ENCODE measurements at places on chromosomes 1 and 21.

GRCh38 chr1:95888941-95889390 lies 655.0 kb downstream of the RWDD3 start:
- peak; percentile 8 for DNase-seq

DNA sequence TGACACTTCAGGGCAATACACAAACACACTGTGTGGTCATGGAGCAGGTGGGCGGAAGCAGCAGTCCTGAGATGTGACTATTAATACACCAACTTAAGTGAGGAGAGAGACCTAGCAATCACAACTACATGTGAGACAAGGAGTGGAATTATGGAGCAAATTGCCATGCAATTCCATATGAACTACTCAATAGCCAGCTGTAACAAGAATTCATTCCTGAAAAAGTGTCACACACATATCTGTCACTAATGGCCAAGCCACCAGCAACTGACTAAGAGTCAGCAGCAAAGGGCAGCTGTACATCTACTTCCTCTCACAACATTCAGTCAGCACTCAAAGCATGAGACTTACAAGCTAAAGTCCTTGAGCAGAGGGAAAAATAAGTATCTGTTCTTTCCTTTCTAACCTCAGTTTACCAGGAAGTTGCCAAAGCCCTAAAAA lies 46.2 kb downstream of the GPR3 start:
- DNase-seq = no peak

DNA sequence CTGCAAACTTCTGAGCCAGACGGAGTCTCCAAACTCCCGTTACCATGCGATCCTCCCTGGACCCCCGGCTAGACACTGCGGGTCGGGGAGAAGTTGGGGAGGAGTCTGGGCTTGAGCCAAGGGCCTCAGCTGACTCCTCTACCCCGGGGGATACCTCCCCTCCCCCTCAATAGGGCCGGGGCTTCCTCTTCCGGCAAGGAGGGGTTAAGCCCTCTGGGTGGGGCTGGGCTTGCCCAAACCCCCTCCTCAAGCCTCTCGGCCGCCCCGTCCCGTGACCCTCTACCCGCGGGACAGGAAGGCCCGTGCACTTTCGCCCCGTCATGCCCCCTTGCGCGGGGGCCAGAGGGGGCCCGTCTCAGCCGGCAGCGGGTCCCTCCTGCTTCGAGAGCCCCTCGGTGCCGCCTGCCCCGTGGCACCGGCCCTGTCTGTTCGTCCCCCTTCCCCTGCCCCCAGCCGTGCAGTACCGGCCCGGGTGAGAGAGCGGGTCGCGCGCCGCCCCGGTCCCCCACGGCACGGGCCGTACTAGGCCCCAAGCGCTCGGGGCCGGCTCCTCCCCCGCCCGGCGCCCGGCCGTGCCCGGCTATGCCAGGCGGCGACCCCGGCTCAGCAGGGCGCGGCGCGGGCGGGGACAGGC lies 652 bp downstream of the ARL8A start:
- peak; percentile 73 for DNase-seq

DNA sequence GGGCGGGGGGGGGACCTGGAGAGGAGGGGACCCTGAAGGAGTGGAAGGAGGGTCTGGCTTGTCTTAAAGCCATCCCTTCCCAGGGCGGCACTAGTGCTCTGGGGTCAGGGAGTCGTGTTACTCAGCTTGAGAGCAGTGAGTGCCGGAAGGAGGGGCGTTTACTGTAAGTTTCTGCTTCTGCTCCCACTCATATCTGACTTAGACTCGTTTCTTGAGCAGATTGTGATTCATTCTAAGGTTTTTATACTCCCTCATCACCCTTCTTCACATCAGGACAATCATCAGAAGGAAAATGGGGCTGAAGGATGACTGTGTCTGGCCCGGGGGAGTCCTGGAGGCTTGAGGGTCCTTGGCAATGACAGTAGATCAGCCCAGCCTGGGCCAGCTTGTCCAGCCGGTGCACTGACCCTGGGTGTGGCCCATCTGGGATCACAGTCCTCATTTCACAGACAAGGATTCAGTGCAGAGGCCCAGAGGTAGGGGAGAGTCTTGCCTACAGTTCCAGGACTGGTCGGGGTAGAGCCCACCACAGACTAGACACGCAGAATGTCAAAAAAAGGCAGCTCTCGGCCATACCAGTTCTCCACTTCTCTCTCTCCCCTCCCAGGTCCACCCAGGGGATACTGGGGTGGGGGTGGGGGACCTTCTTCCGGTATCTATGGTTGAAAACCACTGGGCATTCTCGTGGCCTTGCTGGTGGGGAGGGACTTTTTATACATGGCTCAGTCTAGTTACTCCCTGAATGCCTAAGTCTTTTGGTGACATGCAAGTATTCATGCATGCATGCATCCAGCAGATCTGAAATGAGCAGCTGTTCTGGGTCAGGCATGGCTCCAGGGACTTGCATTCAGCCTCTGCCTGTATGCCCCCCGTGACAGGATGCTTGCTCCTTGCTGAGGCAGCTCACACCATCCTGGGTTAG lies 5.1 kb downstream of the TNFRSF8 start:
- DNase-seq = peak; percentile 81

GRCh38 chr1:75265792-75266191 lies 131.6 kb downstream of the LHX8 start:
- peak; percentile 81 for DNase-seq

DNA sequence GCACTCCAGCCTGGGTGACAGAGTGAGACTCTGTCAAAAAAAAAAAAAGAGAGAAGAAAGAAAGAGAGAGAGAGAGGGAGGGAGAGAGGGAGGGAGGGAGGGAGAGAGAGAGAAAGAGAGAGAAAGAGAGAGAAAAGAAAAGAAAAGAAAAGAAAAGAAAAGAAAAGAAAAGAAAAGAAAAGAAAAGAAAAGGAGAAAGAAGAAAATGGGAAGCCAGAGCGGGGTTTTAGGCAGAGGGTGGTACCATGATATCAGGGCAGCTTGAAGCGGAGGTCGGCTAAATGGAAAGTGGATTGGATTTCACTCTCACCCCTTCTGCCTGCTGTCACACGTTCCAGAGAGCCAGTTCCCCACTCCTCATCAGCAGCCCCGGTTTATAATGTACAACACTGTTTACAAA lies 1.9 kb downstream of the TMCO4 start:
- no peak for DNase-seq

DNA sequence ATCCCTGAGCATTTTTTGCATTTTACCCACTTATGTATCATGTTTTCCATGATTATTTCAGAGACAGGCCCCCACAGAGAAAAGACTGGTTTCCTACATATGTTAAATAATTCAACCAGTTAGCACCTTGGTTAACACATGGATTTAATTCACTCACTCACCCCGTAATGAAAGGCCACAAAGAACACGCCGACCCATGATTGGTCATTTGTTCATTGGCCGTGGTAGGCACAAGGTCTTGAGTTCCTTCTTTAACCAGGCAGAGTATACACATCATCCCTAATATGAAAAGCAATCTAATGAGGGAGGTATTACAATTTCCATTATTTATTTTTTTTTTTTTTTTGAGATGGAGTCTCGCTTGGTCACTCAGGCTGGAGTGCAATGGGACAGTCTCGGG lies 50.6 kb downstream of the RPS6KA1 start:
- DNase-seq = no peak

- no peak for DNase-seq
Observed at GRCh38 chr1:207985996-207986395, 75.1 kb upstream of the CD34 start.

- DNase-seq = no peak
Observed at GRCh38 chr1:29202053-29202452, 20.4 kb upstream of the SRSF4 start.

DNA sequence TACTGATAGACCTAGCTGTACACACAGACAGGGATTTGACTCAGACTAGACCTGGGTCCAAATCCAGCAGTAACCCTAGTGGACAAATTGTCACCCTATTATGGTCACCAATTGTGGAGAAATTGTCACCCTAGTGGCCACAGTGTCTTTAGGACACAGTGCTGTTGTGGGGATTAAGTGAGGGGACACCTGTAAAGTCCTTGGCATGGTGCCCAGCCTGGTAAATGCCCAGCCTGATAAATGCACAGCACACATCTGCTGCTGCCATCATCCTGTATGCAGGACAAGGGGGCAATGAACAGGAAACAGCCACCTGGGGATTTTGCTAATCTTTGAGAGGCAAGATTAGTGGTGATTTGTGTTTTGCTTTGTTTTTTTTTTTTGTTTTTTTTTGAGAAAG lies 2.3 kb downstream of the TMEM61 start:
- no peak for DNase-seq

GRCh38 chr1:159752135-159752580 lies 28.6 kb upstream of the DUSP23 start:
- no peak for DNase-seq

DNA sequence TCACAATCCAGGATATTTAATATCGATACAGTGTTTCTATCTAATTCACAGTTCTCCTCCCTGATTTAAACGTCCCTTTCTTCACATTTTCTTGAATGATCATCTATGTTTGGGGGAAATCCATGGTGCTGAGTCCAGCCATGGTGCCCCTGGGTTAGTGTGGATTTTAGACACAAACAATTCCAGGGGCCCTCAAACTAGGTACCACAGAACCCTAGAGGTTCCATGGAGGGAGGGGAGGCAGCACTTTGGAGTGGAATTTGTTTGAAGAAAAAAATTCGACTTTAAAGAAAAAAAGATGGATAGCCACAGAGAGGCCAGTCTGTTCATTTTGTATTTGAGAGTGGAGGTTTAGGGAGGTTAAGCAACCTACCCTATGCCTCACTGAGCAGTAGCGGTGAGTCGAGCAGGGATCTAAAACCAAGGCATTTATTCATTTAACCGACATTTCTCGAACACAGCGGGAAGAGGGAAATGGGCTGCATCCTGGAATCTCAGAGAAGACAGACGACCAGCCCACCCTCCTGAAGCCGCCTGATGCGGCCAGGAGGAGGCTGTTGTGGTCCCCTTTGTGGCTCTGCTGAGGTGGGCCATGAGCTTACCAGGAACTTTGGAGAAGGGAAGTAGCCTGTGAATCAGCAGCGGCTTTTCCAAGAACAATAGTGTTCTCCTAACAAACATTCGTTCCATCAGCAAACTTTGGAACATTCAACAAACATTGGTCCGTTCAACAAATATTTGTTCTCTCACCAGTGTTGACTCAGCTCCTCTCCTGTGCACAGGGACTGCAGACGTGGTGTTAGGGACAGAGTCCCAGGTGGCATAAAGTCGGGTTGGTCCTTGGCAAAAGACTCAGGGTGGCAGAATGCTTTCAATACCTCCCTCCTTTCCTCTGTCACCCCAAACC lies 103.5 kb upstream of the ZBTB40 start:
- no peak for DNase-seq

DNA sequence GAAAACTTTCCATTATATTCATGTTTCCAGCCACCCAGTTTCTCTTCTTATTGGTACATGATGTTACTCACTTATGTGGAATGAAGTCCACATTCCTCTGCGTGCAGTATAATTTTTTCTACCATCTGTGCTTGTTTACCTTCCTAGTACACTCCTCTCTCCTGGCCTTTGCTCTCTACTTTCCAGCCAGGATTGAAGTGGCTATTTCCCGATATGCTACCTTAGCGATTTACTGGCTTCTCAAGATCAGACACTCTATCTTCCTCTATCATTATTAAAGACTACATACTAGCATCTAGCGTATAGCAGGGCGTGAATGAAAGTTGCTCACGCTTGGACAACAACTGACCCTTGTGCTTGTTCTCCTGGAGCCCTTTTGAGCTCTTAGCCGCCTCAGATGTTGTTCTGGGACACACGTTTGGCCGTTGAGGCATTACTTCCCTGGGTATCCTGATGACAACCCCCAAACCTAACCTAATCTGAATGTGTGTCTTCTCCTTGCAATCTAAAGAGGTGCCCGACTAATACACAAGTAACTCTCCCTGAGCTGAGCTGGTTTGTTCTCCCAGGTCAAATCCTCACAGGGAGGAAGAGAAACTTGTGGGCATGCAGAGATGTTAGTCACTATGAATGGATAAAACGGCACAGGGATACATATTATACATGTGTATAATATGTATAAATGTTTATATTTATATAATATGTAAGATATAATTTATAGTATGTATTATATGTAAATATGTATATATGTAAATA lies 13.4 kb upstream of the MTARC2 start:
- no peak for DNase-seq

DNA sequence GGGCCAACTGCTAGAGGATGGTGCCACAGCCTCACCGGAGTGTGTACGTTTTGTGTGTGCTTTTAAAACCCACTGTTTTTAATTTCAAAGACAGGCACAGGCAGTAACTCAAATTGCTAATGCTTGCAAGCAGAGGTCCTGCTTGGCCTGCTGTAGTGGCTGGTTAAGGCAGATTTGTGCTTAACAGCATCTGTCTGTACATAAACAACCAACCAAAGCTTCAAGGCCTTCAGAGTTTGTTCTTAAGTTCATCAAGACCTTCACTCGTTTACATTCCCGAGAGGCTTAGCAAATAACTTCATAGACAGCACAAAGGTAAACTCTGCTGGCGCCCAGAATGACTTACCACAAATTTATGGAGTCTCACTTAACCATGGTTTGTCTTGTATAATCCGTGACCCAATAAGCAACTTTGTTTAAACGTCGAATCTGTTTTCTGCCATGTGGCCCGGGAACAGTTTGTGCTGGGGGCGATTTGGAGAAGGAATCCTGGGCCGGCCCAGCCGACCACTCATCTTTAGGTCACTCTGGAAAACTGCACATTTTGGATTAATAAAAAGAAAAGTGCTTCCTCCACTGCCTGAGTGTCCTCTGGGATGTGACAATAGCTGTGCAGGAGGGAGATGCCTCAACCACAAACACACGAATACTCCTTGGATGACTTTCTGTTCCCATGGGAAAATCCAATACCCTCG lies 58.1 kb downstream of the CAPZB start:
- DNase-seq = no peak

DNA sequence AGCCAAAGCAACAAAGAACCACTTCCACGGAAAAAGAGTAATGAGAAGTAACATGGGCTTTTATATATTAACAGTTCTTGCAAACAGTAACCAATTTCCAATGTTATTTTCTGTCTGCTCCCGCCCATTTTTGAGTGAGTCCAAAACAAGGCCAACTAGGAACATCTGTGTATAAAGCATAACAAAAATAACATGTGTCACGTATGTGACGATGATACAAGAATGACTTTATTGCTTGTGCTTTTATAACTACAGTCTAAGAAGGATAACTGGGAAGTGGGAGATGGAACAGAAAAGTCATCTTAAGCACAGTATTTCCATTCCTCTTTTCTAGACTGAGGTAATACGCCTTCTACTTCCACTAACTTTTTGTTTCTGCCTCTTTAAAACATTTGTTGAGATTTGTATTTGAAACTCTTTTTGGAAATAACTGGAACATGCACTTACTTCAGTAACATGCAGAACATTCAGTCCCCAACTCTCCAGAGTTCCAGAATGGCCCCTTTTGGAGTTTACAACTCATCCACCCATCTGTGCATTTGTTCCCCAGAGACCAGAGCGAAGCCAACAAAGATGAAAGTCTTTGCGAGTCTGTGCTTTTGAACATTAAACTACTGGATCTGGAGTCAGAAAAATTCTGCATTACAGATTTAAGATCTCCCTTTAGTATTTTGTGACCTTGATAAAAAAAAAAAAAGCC lies 143.0 kb upstream of the ZRANB2 start:
- DNase-seq = no peak

Data from GM23338 (cell line).